ENCODE measurements at places on chromosomes 3 and 15.

DNA sequence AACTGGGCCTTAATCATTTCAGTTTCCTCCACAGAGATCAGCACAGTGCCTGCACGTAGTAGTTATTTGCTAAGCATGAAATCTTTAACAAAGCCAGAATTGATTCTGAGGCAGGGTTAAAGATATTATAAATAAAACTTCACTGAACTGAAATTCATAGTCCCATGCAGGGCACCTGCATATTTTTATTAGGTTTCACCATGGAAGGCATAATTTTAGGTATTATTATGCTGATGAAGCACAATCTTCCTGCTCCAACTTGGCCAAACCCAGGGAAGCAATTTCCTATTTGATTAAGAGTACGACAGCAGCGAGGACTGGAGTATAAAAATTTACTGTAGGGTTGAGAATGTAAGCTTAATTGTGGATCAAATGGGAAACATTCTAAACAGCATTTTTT lies 1070.4 kb upstream of the CFAP20DC start:
- no peak for DNase-seq

DNA sequence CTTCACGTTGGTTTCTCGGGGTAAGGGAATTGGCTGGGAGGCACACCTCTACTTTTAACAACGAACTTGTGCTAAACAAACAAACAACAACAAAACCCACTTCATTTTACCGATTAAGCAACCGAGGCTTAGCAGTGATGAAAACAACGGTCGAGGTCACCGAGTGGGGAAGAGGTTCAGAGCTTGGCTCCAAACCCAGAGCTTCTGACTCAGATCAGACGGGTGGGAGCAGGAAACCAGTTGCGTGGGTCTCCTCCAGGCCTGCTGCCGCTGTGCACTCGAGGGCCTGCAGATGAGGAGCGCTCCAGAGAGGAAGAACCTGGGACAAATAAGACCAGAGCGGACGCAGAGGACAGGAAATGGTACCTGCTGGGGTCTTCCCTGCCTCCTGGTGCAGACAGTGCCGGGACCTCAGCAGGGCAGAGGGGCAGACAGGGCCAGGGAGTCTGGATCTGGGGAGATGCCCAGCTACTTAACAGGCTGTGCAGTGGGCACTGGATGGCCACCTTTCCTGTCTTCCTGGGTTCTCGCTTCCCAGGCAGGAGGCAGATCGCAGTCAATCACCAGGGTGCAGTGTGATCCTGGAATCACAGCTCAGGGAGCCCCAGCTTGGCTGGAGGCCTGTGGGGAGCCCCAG lies 99.0 kb upstream of the MEF2A start:
- no peak for DNase-seq

DNA sequence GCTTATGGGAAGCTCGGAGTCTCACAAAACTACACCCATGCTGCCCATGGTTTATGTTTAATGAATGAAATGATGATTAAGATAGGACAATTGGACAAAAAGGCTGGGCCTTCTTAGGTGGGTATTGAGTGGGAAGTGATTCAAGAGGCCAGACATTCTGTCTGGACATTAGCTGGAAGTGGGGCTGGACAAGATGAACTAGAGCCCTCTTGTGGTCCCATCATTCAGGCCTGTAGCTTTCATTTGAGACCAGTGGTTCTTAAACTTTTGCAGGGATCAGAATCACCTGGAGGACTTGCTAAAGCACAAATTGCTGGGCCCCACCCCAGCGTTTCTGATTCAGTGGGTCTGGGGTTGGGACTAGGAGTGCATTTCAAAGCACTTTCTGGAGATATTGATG lies 290.4 kb upstream of the CTDSPL start:
- DNase-seq = no peak

DNA sequence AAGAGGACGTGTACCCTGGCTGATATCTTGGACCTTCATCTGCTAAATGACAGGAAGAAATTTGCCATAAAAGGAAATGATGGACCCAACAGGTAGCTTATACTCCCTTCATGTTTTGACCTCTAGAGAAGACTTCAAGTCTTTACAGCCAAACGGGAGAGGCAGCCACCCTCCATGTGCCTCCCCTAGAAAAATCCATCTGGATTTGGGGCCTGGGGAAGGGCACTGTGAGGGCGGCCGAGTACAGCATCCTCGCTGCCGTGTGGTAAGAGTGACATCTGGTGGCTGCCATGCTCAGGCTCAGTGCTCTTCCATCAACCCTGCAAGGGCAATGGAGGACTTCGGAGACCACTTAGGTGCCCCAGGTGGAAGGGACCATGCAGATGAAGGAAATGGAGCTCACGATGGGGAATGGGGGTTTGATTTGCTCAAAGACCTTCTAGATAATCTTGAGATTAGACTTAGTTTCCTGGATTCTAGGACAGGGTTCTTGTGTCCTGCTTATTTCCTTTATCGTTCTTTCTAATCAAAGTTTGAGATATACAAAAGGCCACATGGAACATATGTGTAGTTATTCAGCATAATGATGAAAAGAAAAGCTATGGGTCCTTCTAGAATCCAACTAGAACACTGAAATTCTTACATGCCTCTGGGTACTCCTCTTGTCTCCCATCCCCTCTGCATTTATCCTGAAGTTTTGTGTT lies 44.4 kb downstream of the AQP9 start:
- peak; percentile 83 for DNase-seq

DNA sequence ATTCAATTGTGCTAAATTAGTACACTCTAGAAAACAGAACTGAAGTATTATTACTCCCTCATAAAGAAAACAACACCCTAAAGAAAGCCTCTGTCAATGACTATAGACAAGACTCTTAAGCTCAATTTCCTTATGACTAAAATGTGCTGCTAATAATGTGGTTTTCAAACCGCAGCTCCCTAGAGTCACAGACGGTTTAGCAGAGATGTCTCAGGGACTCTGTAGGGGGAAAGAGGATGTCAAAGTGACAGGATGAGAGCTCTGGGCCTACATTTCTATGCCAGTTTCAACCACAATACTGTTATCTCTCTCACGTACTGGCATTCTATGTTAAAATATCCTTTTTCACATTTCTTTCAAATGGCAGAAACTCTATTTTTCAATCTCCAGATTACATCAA lies 37.6 kb upstream of the WDR49 start:
- no peak for DNase-seq

GRCh38 chr3:42664438-42664803 lies 10.9 kb downstream of the ZBTB47 start:
- DNase-seq = no peak

- DNase-seq = no peak
These were observed 85.6 kb downstream of the LPP start for GRCh38 chr3:188239577-188239976.

DNA sequence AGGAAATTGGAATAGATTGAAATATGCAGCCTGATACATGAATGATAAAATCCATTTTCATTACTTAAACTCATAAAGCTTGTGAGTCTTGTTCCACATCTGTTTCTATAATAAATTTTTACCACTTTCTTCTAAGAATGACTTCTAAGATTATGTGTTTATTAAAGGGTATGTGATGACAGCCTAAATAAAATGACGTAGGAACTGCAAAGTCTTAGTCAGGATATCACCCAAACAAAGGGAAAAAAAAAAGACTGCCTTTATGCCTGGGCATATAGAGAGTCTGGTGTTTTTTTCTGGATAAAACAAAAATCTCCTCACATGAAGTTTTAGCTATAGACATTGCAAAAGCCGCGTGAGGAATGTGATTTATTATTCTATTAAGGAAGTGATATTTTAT lies 844.0 kb downstream of the DIPK2A start:
- DNase-seq = no peak

- no peak for DNase-seq
These were observed 2.5 kb downstream of the MORC1 start for GRCh38 chr3:109115451-109115850.

Measured in GM23338 (cell line).